ENCODE measurements at places on chromosomes 5 and 9.

DNA sequence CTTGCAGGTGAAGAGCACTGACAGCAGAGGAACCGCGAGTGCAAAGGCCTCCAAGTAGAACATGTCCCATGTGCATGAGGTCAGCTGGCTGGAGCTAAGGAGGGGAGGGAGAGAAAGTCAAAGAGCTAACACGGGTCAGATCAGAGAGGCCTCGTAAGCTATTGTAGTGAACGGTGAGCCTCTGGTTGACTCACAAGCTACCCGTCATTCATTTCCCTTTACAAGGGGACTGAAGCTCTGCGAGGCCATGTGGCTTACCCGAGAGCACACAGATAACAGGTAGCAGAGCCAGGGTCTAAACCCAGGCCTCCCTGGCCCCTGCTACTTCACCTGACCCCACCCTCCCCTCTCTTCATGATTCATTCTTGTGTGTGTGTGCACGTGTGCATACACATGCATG, 152.7 kb upstream of the ADRA1B start:
- DNase-seq, result no peak

- DNase-seq, result no peak
Observed at GRCh38 chr5:87327998-87328397, 60.3 kb downstream of the RASA1 start.

GRCh38 chr9:78479441-78479840, 182.5 kb downstream of the PSAT1 start:
- no peak for DNase-seq

DNA sequence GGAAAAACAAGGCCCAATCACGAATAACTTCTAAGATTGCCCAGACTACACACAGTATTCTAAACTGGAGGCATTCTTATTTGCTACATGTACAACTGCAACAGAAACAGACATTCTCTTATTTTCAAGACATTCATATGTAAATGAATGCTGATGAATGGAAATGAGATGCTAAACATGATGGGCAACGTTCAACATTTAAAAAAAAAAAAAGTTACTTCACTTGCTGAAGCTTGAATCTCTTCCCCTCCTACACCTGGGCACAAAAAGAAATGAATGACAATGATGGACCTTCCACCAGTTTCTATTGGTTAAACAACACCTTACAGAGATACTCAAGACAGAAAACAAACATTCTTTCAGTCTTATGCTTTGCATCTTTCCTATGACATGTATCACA, 160.5 kb downstream of the BNC2 start:
- DNase-seq, result no peak

GRCh38 chr5:127849408-127849807, 146.2 kb downstream of the CCDC192 start:
- no peak for DNase-seq

DNA sequence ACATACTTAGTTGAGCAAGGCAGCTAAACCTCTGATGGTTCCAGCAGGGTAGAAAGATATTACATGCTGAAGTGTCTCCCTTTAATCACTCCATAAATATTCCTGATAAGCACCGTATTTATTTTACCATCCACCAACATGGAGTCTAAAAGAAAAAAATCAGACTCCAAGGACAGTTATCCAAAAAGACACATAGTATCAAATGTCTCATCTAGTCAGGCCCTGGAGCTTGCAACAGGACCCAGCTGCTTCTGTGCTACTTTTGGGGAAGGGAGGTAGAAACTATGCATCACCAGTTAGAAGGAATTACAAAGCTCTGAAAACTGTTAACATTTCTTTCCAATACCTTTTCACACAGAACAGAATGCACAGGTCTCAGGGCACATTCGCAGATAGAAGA, 88.1 kb downstream of the S1PR3 start:
- no peak for DNase-seq
